ENCODE measurements at places on chromosomes 16 and 17.

GRCh38 chr17:4872786-4873185, 26.6 kb upstream of the C17orf107 start:
- DNase-seq: no peak

DNA sequence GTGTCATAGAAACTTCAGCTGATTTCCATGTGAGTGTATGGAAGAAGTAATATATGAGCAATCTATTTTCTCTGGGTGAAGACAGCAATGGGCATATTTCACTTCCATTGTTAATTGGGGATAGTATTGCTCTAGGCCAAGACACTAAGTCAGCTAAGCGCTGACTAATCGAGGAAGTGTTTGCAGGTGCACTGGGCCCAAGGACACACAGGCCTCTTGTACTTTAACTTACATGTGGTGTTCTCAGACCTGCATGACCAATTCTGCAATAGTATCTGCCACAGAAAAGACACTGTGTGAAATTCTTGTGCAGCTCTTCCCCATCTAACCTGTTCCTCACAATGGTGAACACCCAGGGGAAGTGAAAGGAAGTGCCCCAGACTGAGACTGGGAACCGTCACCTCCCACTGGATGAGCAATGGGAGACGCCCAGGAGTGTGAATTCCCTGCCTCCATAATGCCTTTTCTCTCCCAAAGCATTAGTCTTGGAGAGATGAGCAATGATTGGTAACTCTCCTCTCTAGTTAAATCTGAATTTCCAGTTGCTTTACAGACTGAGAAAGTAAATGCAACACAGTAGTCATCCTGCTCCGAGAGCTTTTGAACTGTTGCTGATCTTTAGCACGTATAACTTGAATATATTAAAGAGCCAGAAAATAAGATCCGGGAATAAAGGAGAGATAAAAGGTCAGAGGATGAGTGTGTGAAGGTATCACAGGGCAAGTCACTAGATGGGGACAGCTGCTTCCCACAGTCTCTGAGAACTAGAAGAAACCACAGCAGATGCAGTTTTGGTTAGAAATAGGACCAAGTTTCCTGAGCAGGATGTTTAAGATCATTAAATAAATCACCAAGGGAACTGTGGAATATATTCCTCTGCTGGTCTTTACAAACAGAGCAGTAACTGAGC, 82.6 kb downstream of the CDK5R1 start:
- DNase-seq: peak; percentile 91

- no peak for DNase-seq
These were observed 171.5 kb downstream of the IRF8 start for GRCh38 chr16:86070484-86070883.

GRCh38 chr16:11260596-11260966, 4.6 kb upstream of the SOCS1 start:
- DNase-seq: no peak

DNA sequence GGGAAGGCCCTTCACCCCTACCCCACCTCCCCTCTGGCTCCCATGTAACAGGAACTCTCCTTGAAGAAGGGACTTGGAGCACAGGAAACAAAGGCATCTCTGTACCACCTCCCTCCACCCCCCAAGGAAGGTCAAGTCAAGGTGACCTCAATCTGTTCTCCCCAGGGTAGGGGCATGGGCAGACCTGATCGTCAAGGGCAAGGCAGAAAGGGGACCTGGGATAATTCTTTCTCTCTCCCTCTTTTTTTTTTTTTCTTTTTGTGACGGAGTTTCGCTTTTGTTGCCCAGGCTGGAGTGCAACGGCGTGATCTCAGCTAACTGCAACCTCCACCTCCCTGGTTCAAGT, 4.3 kb upstream of the STAT5A start:
- DNase-seq: no peak

- DNase-seq: no peak
These were observed 10.8 kb upstream of the TLCD3B start for GRCh38 chr16:30041841-30042240.
